ENCODE measurements at places on chromosomes 16 and 17. TPM values are rescaled to one million over a fixed set of nuclear protein-coding genes. Genes with fewer than 3 reads are reported as not detected.

DNA sequence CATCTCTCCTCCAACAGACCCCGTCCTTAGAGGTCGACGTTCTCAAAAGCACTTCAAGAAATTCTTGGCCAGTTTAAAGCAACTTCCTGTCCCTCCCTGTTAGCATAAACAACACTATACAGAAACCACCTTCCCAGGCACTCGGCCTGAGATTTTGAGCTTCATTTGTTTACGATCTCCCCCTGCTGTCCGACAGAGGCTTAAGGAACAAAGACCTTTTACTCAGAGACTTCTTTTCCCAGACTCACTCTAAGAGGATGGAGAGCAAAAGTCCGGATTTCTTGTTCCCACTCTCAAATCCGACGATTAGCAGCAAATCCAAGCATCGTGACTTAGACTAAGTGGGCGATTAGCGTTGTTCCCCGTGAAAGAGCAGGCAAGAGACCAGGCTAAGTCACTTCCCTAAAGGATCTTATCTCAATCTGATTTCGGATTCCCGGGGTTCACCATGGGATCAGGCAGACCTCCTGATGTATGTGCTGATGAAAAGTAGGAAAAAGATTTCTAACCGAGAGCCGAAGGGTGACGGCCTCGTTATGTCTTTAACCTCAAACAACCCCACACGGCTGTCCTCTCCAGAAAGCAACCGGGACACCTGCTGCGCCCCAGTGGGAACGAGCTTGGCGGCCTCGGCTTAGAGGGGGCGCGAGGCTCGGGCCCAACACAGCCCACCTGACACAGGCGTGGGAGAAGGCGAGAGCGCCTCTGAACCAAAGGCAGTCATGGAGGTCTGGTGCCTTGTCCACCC, 598 bp downstream of the INPP5K start:
- DNase-seq = peak; percentile 83
- H3K4me1 ChIP-seq = peaks cover 17% of the 10 kb centered on the region
- peak overlapping the region; percentile 91 for H3K27ac ChIP-seq

DNA sequence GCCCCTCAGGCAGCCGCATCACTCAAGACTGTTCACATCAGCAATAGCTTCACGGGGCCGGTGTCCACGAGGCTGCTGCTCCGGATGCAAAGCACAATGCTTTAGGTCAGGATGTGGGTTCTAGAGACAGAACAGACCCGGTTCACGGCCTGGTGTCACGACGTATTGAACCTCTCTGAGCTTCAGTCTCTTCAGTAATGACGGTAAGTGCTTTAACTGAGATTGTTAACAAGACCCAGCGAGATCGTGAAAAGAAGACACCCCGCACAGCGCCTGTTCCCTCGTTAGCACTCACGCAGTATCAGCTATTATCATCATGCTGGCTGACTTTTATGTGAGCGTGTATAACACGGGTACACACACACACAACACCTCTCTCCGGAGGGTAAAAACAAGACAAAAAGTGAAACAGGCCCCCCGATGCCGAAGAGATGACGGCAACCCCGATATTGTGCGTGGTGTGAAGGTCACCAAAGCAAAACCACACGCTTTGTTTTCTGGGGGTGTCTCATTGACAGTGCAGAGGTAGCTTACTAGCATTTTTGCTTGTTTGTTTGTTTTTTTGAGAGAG, 21.4 kb upstream of the ABR start:
- peaks cover 15% of the 10 kb centered on the region for H3K27me3 ChIP-seq
- DNase-seq = no peak
- H3K4me3 ChIP-seq = no peak overlapping the region
- no peaks in the 10 kb centered on the region for H3K4me1 ChIP-seq

- H3K27ac ChIP-seq = no peak overlapping the region
- H3K27me3 ChIP-seq = peaks cover 3% of the 10 kb centered on the region
- no peak for DNase-seq
Observed at GRCh38 chr16:67302076-67302475, 22.7 kb downstream of the PLEKHG4 start.

DNA sequence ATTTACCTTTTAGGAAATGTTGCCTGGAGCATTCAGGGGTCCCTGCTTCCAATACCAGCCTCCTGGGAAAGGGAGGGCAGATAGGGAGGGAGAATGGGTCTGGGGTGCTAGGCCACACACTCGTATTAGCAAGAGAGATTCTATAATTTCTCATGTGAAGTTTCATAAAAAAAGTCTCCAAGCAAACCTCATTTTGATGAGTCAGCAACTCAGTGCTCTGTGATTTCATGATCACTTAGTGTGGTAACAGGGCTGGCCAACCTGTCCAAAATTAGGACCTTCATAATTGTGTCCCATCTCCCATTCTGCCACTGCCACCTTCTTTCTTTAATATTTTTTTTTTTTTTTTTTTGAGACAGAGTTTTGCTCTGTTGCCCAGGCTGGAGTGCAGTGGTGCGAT, 41.4 kb downstream of the IGF2BP1 start:
- no peaks in the 10 kb centered on the region for H3K4me1 ChIP-seq
- DNase-seq = no peak
- no peak overlapping the region for H3K27ac ChIP-seq
- H3K27me3 ChIP-seq = no peaks in the 10 kb centered on the region

GRCh38 chr17:59643159-59644140, 23.8 kb downstream of the CLTC start:
- peaks cover 2% of the 10 kb centered on the region for H3K27me3 ChIP-seq
- H3K27ac ChIP-seq = peak overlapping the region; percentile 25
- H3K4me3 ChIP-seq = 0 out of 2 replicates have a peak overlapping the region, but pooled peaks have one; percentile 1
- DNase-seq = peak; percentile 67

CDT1 gene
- total RNA-seq = 23.6 TPM

GRCh38 chr16:24070851-24071250, 185.3 kb upstream of the CACNG3 start:
- H3K27me3 ChIP-seq = no peaks in the 10 kb centered on the region
- no peaks in the 10 kb centered on the region for H3K36me3 ChIP-seq
- no peak overlapping the region for H3K4me3 ChIP-seq
- no peak overlapping the region for H3K27ac ChIP-seq

GRCh38 chr16:6964679-6965078, 368.0 kb upstream of the RBFOX1 start:
- H3K4me3 ChIP-seq = no peak overlapping the region
- H3K27me3 ChIP-seq = peaks cover 1% of the 10 kb centered on the region
- H3K4me1 ChIP-seq = no peaks in the 10 kb centered on the region
- no peak for DNase-seq
- H3K36me3 ChIP-seq = no peaks in the 10 kb centered on the region
- H3K27ac ChIP-seq = no peak overlapping the region

NT5M gene
- 0.53 TPM for total RNA-seq

GRCh38 chr16:85908444-85908843, 9.5 kb downstream of the IRF8 start:
- no peak for DNase-seq
- no peak overlapping the region for H3K27ac ChIP-seq
- peaks cover 64% of the 10 kb centered on the region for H3K27me3 ChIP-seq
- H3K4me1 ChIP-seq = no peaks in the 10 kb centered on the region
- H3K36me3 ChIP-seq = no peaks in the 10 kb centered on the region
- no peak overlapping the region for H3K4me3 ChIP-seq

NPIPA2 gene
- 1.1 TPM for total RNA-seq

GRCh38 chr16:83530293-83530692, 277.5 kb upstream of the HSBP1 start:
- H3K4me1 ChIP-seq = no peaks in the 10 kb centered on the region
- H3K27me3 ChIP-seq = no peaks in the 10 kb centered on the region
- H3K4me3 ChIP-seq = no peak overlapping the region

MSLN gene
- 0.50 TPM for total RNA-seq

DNA sequence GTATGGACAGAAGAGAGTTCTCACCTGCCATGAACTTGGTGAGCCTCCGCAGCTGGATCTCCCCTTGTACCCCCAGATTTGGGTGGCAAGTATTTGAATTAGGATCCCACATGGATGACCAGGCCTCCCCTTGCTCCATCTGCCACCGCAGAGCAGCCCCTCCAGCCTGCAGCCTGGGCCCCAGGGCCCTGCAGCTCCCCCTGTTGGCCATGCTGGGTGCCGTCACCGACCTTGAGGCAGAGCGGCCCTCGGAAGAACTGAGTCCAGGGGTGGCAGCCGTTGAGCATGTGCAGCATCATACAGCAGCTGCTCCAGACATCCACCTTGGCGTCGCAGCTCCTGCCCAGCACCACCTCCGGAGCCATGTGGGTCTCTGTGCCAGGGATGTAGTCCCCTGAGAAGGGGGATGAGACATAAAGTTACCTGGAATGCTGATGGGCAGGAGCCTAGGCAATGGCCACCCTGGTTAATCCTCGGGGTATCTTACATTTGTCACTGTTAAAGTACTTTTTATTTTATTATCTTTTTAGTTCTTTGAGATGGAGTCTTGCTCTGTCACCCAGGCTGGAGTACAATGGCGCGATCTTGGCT, 9.0 kb upstream of the SPATA32 start:
- H3K4me3 ChIP-seq = no peak overlapping the region
- DNase-seq = no peak
- H3K27me3 ChIP-seq = peaks cover 2% of the 10 kb centered on the region
- no peak overlapping the region for H3K27ac ChIP-seq
- peaks cover 17% of the 10 kb centered on the region for H3K36me3 ChIP-seq
- H3K4me1 ChIP-seq = peaks cover 20% of the 10 kb centered on the region

DNA sequence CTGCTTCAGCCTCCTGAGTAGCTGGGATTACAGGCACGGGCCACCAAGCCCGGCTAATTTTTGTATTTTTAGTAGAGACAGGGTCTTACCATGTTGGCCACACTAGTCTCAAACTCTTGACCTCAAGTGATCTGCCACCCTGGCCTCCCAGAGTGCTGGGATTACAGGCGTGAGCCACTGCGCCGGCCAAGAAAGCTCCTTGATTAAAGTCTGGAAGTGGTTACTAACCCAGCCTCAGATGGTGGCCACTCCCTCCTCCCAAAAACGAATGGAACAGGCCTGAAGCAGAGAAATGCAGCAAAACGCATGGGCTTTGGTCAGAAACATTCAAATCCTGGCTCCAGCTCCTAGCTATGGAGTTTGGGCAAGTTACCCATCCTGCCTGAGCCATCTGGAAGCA, 11.3 kb downstream of the FKBP10 start:
- peak overlapping the region; percentile 45 for H3K27ac ChIP-seq
- H3K27me3 ChIP-seq = peaks cover 9% of the 10 kb centered on the region
- no peak for DNase-seq

MYLK3 gene
- 0.55 TPM for total RNA-seq

ACBD4 gene
- 5.9 TPM for total RNA-seq

DNA sequence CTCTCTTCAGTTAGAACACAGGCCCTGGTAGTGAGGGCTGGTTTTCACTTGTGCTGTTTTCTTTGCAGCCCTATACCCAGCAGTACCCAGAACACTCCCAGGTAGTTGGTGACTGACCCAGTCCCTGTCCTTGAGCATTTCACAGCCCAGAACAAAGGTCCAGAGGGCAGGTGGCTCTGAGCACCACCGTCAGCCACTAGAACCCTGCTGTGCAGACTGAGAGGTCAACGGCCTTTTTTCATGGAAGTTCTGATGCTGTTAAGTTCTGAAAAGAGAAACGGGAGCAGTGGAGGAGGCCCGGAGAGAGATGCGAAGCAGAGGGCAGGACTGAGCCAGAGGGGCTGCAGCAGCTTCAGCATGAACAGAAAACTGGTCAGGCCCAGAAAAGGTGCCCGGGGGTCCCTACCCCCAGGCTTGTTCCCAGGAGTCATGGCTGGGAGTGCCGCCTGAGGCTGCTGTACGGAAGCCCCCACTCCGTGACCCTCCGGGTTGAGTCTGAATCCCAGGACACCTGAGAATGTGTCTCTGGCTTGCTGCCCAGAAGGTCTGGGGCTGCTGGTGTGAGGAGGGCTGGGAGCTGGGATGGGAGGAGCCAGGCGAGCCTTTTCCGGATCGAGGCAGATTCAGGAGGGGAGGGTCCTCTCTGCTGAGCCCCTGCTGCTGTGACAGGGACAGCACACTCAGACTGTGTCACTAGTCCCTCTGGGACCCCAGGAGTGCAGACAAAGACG, 8.7 kb downstream of the ZNF276 start:
- no peak for DNase-seq
- H3K4me3 ChIP-seq = no peak overlapping the region
- H3K36me3 ChIP-seq = peaks cover 34% of the 10 kb centered on the region
- peaks cover 8% of the 10 kb centered on the region for H3K27me3 ChIP-seq
- H3K27ac ChIP-seq = no peak overlapping the region

ENGASE gene
- total RNA-seq = 12.4 TPM

DNA sequence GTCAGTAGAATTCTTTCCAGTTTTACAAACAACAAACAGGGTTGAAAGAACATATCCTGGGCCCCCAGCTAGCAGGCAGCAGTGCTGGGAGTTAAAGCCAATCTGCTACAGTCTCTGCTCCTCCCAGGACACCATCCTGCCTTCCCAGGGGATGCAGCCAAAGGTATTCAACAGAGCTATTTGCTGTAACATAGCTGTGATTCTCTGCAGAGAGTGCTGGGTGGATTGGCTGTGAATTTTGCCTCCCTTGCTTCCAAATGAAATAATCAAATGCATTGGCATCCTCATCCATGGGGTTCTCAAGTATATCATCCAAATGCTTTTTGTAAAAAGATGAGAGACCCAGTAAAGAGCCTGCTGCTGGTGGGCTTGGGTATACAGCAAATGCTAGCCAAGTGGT, 124.3 kb downstream of the NPIPB5 start:
- no peak for DNase-seq
- no peak overlapping the region for H3K4me3 ChIP-seq
- peaks cover 7% of the 10 kb centered on the region for H3K4me1 ChIP-seq

DNA sequence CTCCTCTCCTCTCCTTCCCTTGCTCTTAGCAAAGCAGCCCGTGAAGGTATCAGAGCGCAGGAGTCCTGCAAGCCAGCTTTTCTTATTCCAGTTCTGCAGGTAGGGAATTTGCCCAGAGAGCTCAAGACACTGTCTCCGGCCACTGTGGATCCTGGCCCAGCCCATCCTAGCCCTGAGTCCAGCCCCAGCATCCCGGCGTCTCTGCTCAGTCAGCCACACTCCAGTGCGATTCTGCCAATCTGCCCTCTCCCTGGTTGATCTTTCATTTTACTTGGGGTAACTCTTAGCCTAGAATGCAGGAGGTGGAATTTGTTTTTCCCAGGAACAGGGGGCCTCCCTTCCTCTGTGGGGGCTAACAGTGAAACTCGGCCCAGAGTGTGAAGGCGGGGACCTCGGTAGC, 176.9 kb upstream of the GSE1 start:
- DNase-seq = no peak
- H3K4me3 ChIP-seq = no peak overlapping the region
- H3K27me3 ChIP-seq = peaks cover 5% of the 10 kb centered on the region

WIPF2 gene
- 28.3 TPM for total RNA-seq
